Activated T-cell treated with anti-CD3 and anti-CD28 coated beads, Interleukin-2, amount 50 U/mL, for 48 hours (primary cell): ENCODE measurements at places on chromosomes 2 and 18.

GRCh38 chr2:237598468-237599208, 8.1 kb upstream of the RAB17 start:
- DNase-seq, result no peak

GRCh38 chr18:43590182-43590903, 313.1 kb upstream of the SYT4 start:
- no peak for DNase-seq

DNA sequence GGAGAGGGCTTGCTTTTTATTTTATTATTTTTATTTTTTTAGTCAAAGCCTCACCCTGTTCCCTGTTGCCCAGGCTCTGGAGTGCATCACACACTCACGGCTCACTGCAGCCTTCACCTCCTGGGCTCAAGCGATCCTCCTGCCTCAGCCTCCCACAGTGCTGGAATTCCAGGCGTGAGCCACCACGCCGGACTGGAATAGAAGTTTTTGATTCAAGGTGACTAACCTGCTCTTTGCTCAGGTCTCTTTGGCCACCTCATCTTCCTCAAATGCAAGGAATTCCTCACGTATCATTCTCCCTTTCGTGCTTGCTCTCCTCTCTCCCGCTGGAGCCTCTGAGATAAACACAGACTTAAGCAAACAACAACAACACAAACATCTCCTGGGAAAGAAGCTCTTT, 636.8 kb downstream of the ADCYAP1 start:
- DNase-seq, result no peak

- DNase-seq, result peak; percentile 71
Observed at GRCh38 chr2:126656431-126657147, 631 bp downstream of the GYPC start.

- DNase-seq, result no peak
Observed at GRCh38 chr18:24396082-24396633, 1.5 kb downstream of the OSBPL1A start.

GRCh38 chr2:234491897-234492296, 5.0 kb downstream of the ARL4C start:
- peak; percentile 46 for DNase-seq

DNA sequence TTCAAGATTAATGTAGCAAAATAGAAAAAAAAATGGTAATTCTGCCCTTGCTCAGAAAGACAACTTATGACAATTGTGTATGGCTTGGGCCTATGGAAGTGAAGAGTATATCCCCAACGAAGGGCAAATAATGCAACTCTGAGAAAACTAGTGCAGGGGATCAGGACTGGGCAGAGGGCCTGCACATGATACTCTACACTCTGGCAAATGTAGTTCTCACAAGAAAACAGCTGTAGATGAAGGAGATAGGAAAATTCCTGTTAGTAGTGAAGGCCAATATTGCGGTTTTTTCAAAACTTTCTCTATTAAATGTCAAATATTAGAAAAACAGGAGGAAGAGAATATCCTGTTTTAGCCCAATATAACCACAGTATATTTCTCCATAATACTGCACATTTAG, 77.8 kb downstream of the SCN9A start:
- no peak for DNase-seq
